HT-29 (cell line): ENCODE measurements at places on chromosomes 5 and 9. TPM values are rescaled to one million over a fixed set of nuclear protein-coding genes. Genes with fewer than 3 reads are reported as not detected.

GRCh38 chr5:50873595-50874277, 207.3 kb downstream of the PARP8 start:
- DNase-seq, result no peak

DNA sequence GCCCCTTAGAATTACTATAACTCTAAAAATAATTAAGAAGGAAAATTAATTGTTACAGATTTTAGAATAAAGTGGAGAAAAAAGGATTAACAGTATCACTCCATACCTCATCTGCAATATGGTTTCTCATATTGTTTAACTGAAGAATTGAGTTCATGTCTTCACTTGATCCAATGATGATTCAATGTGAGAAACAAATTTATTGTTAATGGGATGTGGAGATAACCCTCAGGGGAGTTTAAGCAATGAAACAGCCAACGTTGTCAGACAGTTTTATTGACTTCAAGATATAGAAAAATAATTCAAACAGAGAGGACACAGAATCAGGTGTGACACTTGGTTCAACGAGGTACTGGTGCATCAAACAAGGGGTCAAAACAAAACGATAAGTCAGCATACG, 665.2 kb upstream of the ACO1 start:
- no peak for DNase-seq

DNA sequence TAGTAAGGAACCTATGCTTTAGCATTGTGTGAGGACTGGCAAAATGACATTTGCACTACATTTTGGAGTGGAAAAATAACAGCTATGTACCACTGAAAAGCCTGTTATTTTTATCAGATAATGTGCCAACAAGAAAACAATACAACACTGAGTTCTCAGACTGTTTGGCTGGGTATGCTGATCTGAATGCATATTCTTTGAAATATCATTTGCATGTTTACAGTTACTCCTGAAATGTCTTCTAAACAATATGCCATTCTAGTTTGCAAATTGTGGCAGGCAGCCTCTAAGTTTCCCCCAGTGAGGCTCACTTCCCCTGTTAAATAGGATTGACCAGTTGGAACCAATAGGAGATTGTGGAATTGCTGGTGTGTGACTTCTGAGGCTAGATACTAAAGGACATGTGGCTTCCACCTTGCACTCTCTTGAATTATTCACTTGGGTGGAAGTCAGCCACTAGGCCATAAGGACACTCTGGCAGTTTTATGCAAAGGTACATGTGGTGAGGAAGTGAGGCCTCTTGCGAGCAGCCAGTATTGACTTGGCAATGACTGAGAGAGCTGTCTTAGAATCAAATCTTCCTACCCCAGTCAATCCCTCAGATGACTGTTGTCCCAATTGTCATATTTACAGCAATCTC, 250.4 kb upstream of the PCSK5 start:
- no peak for DNase-seq

SUSD3 gene
- 1.6 and 4.5 TPM in 2 replicates for total RNA-seq

C9orf153 gene
- 0.56 TPM in 1 of 2 replicates, not detected in the other for total RNA-seq

FAM153A gene
- total RNA-seq, result not detected in 2 replicates

- no peak for DNase-seq
Measured at GRCh38 chr5:119088438-119088837, 17.6 kb downstream of the DMXL1 start.

GRCh38 chr5:62284946-62285891, 20.8 kb upstream of the KIF2A start:
- DNase-seq, result no peak

GRCh38 chr5:90408571-90409317, 812 bp downstream of the CETN3 start:
- DNase-seq, result no peak
